HS-27A (cell line): ENCODE measurements at places on chromosomes 1 and 21.

DNA sequence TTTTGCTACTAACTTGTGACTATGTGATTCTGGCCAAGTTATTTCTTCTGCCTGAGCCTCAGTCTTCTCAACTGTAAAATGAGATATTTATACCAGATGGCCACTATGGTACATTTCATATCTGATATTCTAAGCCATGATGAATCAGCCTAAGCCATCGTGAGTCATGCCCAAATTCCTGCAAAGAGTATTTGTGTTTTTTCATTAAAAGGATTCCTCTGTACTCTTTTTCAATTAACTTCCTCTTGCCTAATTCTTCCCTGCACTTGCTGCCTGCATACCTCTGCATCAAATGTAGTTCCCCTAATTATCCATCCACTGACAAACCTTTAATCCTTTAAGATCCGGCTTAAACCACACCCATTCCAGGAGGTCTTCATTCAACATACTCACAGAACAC lies 575.1 kb upstream of the BEND5 start:
- no peak for DNase-seq

DNA sequence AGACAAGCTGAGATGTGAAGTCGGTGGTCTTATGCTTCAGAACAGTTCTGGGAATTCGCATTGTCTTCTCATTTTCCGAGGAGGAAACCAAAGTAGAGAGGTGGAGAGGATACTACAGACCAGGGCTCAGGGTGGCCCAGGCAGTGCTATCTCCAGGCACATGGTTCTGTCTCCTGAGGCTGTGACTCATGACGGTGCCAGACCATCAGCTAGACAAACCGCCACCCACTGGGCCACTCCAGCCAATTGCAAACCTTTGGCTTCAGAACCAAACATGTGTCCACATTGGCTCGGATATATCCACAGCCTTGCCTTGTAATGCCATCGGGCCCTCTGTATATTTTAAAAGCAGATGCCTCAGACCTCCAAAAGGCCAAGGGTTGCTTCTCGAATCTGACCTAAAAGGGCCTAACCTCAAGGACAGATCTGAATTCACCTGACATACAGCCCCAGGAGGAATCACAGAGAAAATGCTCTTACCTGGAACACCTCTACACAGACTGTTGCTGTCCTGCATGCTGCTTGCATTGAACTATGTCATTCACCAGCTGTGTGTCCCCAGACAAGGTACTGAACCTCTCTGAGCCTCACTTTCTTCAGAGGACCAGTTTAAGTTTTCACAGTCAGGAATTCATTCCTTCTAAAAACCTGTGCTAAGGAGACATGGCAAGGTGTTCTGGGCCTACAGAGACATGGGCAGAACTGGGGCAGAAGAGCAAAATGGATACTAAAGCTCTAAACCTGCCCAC lies 224.9 kb upstream of the JUN start:
- DNase-seq: no peak

DNA sequence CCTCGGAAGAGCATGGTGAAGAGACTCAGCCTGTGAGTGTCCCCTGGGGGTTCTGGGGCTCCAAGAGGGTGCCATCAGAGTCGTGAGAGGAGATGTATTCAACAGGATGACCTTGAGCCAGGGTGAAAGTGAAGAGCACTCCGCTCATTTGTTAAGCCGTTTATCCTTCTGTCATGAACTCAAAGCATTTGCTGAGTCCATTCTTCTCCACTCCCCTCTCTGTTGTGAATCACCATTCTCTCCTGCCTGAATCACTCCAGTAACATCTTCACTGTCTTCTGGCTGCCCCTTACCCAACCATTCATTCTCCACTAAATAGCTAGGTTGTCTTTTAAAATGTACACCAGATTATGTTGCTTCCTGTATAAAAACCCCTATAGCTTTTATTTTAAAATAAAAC lies 102.2 kb downstream of the RGL1 start:
- DNase-seq: no peak

DNA sequence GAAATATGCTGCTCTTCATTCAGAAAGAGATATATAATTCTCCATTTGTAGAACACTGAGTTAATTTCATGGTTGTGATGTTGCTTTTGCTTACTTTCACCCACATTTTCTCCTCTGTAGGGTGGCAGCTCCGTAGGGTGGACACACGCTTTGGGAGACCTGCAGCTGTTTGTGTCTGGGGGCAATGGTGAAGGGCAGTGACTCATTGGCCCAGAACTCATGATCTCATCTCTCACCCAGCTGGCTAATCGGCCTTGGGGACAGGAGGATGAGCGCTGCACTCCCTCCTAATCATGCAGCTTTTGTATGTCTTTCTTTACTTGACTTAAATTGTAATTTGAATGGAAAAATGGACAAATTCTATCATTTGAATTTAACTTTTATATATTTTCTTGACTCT lies 9.6 kb downstream of the DISC1 start:
- DNase-seq: no peak

- no peak for DNase-seq
These were observed 515 bp downstream of the MAN1C1 start for GRCh38 chr1:25616987-25617624.

- DNase-seq: no peak
These were observed 16.9 kb downstream of the SLC19A1 start for GRCh38 chr21:45525153-45525909.

DNA sequence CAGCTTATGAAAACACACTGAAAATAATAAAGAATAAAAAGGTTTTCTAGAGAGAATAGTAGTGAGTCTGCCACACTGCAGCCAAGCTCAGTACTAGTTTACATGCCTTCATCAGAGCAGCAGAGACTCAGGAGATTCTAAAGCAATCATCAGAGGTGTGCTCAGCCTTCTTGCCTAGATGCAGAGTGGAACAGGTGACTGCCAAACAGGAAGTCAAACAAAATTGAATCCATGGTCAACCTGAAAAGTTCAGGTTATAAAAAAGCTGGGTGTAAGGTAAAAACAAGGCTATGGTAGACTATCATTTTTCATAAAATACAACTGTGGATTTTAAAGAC lies 165.3 kb upstream of the C1orf105 start:
- no peak for DNase-seq

- no peak for DNase-seq
These were observed 59.6 kb downstream of the RUNX1 start for GRCh38 chr21:34989337-34990151.

DNA sequence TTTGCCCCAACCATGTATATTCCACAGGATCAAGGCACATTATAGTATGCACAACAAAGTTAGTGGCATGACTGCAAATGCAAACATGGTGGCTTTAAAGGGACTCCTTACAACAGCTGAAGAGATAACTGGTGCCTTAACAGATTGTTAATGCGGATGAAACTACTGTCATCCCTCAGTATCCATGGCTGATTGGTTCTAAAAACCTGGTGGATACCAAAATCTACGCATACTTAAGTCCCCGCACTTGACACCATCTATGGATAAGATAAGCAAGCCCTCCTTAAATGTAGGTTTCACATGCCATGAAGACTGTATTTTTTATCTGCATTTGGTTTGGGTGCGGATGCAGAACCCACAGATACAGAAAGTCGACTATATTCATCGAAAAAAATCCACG lies 73.5 kb downstream of the ZNF644 start:
- DNase-seq: no peak

DNA sequence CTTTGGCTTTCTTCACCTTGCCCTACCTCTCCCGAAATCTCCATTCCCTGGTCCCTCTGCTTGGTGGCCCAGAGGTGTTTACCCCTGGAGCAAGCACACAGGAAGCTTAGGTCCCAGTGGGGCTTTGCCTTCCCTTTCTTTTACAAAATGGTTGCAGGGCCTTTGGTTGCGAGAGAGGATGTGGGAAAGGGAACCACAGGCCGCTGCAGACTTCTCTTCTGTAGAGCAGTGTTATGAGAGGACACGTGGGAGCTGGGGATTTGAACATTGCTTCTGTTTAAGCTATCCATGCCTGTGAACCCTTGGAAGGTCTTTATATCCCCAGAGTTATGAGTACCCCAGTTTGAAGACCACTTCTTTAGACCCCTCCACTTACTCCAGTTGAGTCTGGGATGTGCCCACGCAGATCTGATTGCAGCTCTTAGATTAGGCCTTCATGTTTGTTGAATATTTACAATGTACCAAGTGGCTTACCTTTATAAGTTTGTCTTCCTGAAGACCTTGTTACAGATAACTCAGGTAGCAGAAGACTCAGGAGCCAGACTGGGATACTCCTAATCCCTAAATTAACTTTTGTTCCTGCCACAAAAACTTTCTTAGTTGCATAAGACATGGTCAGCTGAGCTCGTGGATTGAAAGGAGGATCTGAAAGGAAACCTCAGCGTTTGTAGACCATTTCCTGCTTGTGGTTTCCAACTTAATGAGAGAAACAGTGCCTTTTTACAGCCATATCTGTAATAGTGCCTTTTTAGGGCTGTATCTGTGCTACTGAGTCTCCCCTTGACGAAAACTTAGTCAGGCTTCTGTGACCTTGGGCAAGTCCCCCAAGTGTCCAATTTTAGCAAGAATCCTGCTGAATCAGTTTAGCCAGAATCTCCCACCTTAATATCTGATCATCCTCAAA lies 21.9 kb upstream of the IVNS1ABP start:
- no peak for DNase-seq

- DNase-seq: no peak
These were observed 4.8 kb upstream of the RHCE start for GRCh38 chr1:25425098-25426085.

- no peak for DNase-seq
These were observed 441.0 kb downstream of the PTPRU start for GRCh38 chr1:29677028-29678024.

DNA sequence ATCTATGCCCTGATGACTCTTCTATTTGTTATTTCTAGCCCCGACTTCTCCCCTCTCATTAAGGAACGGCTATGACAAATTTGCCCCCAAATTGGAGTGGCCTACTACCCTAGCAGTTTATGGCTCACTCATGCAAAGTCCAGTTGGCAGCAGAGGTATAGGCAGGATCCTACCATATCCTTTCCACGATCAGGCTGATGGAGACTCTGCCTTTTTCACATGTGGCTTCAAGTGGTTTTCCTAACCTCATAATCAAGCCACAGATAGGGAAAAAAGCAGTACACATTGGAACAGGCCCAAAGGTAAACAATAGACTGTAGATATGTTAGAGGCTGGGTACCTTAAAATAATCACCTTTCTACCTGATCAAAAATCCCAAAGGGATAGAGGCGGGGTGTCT lies 292.5 kb downstream of the NCAM2 start:
- DNase-seq: no peak

- DNase-seq: no peak
These were observed 204.1 kb downstream of the GABPA start for GRCh38 chr21:25938658-25939395.
